AG20443 (cell line): ENCODE measurements at places on chromosomes 1 and 21.

- peak; percentile 50 for DNase-seq
Measured at GRCh38 chr1:57489358-57490036, 65.6 kb upstream of the DAB1 start.

DNA sequence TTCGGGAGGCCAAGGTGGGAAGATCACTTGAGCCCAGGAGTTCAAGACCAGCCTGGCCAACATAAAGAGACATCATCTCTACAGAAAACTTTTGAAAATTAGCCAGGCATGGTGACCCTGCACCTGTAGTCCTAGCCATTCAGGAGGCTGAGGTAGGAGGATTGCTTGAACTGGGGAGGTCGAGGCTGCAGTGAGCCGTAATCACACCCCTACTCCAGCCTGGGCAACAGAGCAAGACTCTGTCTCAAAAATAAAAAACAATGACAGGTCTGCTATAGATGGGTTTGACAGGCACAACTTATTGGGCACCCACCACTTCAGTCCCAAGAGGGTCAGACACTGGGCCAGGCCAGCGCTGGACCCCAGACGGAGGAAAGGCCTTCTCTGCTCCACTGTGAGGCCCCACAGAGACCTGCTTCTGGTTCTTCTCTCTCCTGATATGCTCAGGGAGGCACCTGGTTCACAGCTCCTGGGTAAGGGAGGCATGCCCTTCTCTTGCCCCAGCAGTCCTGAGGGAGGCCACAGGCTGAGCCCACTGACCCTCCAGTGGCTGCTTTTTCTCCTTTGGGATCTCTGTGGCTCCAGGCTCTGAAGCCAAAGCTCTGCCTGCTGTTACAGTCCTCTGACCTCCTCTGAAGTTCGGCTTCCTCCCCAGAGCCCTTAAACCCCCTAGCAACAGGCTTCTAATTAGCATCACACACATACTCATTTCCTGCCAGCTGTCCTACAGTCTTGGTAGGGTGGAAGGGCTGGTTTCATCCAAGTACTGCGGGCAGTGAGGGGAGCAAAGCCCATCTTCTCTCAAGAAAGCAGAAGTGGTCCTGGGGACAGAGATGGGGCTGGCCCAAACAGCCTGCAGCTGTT, 14.4 kb downstream of the S100A16 start:
- DNase-seq = peak; percentile 49

DNA sequence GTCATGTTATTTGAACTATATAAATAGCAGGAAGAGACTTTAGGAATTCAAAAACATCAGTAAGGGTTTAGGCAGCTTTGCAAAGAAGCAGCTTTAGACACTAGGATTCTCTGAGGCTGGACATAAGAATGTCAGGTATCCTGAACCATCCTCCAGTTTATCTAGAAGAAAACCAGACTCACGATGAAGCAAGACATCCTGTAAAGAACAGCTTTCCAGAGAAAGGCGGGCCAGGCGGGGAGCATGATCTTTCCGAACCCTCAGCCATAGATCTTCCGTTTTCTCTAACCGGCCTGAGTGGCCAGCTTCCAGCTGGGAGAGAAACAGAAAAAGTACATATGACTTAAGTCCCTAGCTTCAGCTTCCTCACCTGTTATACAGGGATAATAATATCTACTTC, 39.3 kb upstream of the RBBP5 start:
- no peak for DNase-seq

GRCh38 chr1:205978676-205979075, 24.5 kb downstream of the RAB7B start:
- DNase-seq = no peak

GRCh38 chr1:21305900-21306189, 15.6 kb upstream of the ECE1 start:
- no peak for DNase-seq
